ENCODE measurements at places on chromosomes 2 and 18.

DNA sequence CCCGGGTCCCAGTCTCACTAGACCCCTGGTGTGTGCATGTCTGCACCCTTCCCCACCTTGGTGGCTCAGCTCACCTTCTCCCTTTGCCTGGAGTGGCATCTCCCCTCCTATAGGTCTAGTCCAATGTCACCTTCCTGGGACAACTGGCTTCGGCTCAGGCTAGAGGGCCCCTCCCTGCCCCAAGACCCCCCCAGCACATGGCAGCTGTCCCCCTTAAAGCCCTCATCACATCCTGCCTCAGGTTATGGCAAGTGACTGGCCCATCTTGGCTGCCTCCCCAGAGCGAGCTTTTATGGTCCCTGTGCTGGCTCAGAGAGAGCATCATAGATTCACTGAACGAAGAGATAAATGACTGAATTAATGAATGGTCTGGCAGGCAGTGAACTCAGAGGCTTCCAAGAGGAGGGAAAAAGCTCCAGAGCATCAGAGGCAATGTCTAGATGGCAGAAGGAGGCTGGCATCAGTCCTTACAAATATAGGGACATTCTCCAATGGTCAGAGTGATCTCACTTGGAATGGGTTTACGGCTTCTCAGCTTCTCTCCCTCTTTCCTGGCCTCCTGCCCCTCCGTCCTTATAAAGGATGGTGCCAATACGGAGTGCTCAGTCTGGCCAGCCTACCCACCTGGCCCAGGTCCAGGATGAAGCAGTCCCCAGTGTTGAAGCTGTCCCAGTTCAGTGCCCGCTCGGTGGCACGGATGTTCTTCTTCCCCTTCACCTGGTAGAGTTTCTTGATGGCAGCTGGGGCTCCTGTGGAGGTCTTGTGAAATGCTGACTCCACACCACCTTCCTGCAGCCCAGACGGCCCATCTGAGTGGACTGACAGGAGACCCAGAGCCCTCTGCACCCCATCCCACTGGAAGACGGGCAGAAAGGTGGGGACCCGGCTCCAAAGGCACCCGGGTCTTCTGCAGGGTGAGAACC is 9.4 kb downstream of the CAPG start:
- DNase-seq: no peak

GRCh38 chr18:44536619-44537018 is 144.1 kb upstream of the SETBP1 start:
- DNase-seq: no peak

- DNase-seq: no peak
Measured at GRCh38 chr2:78411303-78411702, 614.2 kb upstream of the REG3G start.

GRCh38 chr2:60073201-60073600 is 480.3 kb downstream of the BCL11A start:
- DNase-seq: no peak

- no peak for DNase-seq
Measured at GRCh38 chr2:178999476-178999875, 50.5 kb downstream of the CCDC141 start.

GRCh38 chr2:58571181-58571852 is 330.2 kb upstream of the FANCL start:
- no peak for DNase-seq

DNA sequence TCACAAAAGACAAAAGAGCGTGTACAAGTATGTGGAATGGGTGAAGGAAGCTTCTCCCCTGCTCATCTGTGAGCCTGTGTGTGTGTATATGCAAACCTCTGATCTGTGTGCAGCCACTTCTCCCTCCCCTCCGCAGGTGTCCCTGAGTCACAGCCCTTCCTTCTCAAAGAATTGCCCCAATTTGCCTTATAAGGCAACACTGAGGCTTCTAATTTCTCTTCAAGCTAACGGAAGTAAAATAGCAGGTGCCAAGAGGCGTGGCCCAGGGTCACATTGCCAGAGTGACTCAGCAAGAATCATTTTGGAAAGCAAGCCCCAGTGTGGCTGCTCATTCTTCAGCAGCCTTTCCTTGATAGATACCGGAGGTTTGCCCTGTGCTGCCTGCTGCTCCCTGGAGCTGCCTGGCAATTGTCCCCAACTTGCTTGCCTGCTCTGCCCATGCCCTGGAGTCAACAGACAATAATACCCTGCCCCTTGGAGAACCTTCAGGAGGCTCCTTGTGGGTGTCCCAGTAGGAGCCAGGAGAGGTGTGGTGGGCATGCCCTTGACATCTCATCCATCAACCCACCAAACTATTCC is 37.3 kb upstream of the BMP10 start:
- DNase-seq: peak; percentile 50

- no peak for DNase-seq
Measured at GRCh38 chr2:151052850-151053660, 208.6 kb downstream of the RBM43 start.

DNA sequence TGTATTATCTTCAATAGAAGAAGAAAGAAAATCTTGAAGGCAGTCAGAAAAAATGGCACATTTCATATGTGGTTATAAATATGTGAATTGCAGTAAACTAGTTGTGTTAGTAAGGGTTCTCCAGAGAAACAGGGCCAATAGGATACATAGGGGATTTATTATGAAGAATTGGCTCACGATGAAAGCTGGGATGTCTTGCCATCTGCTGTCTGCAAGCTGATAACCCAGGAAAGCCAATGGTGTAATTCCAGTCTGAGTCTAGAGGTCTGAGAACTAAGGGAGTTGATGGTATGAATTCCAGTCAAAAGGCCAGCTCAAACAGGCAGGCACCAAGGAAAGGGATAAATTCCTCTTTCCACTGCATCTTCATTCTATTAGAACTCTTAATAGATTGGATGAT is 362.4 kb downstream of the KCNJ3 start:
- no peak for DNase-seq

- no peak for DNase-seq
Measured at GRCh38 chr2:134207589-134208209, 46.2 kb upstream of the MGAT5 start.

DNA sequence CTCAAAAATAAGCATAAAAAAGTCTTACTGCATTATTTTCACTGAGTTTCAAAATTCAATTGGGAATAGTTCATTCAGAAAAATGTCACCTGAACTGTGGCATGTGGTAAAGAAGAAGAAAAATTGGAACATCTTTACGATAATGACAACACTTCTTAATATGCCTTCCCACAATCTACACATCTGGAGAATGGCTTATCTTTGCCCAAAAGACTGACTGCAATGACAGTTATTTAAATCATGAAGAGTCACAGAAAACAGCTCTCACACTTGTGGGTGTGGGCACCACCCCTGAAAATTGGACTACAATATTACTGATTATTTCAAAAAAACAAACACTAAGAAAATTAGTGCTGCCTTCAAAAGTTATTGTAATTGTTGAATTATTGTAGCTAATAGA is 152.3 kb downstream of the USP34 start:
- DNase-seq: no peak

DNA sequence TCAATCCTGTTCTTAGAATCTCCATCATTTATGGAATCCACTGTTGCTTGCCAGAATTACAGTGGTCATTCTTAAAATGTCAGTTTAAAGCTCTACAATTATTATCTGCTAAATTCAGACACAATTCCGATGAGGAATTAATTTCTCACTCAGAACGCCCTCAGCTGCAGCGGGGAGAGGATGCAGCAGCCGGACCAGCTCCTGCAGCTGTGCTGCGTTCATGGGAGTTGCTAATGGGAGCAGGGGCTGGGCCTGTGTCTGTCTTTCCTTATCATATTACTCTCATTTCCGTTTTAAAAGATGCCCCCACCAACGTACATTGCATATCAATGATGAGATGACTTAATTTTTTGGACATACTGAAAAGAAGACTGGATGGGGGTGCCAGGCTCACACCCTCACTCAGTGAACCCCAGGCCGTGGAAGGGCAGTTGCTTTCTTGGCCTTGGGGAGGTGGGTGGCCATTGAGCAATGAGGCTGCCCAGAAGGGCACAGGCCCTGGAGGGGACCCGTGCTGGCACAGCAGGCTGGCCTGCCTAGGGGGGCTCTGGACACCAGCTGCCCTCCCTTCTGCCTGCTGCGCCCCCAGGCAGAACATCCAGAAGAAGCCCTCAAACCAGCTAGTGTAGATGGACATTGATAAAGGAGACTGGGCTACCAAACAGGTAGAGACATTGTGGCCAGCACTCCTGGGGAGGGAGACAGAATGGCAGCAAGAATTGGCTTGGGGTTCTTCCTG is 503.6 kb upstream of the MYT1L start:
- DNase-seq: no peak

GRCh38 chr2:10814571-10815331 is 2.2 kb upstream of the PDIA6 start:
- no peak for DNase-seq

DNA sequence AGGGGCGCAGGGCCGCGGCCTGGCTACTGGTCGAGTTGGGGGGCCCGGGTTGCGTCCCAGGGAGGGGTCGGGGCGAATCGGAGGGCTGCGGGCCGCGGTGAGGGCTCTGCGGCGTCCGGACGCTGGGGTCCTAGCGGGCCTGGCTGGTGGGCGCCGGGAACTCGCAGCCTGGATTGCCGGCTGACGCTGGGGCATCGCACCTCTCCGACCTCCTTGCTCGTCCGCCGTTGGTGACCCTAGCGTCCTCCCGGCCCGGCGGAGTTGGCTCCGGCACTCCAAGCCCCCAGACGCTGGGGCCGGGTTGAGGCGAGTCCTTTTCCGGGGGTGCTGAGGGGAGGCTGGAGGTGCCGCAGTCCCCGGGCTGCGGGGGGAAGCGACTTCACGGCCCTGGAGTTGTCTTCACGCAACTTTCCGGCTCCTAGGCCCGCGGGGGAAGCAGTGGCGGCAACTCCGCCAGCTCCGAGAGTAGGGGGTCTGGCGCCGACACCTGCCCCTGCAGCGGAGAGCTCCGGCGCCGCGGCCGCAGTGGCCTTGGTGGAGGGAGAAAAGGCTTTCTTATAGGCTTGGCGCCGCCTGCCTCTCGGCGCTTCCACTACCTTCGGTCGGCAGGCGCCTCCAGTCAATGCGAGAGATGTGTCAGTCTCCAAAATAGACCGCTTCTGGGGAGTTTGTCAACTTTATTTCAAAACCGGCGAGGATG is 70.3 kb downstream of the HAUS1 start:
- no peak for DNase-seq

DNA sequence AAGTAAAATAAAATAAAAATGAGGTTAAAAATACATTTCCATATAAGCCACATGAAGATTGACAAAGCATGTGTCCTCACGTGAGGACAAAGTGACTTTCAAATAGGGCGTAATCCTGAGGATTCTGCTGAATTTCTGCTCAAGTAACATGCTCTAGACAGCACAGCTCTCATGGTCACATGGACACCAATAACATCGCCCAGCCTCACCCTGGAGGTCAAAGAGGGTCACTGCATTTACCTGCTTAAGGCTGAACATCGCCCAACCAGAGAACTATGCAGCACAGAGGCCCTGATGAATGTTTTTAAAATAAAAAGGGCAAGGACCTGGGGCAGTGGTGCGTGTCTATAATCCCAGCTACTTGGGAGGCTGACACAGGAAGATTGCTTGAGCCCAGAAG is 30.2 kb downstream of the TGFBRAP1 start:
- no peak for DNase-seq

DNA sequence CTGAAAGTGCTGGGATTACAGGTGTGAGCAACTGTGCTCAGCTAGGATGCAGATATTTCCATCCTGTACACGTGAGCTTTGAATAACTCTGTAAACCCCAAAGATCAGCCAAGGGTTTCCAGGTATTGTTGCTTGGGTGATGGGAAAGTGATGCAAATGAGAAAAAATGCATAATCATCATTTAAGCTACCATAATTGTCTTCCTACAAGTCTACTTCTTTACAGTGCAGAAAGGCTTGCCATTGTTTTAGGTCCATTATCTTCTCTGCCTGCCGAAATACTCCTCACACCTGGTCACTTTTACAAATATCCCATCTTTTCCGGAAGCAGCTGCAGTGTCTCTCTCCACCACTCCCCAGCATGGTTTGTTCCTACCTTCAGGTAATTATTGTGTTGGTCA is 259.8 kb upstream of the CCDC68 start:
- no peak for DNase-seq

DNA sequence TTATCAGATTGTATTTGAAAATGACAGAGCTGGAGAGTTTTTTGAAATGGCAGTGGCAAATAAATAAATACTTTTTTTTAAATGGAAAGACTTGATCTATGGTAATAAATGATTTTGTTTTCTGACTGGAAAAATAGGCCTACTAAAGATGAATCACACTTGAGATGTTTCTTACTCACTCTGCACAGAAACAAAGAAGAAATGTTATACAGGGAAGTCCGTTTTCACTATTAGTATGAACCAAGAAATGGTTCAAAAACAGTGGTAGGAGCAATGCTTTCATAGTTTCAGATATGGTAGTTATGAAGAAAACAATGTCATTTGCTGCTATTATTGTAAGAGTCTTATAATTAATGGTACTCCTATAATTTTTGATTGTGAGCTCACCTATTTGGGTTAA is 30.9 kb downstream of the CD28 start:
- DNase-seq: no peak

DNA sequence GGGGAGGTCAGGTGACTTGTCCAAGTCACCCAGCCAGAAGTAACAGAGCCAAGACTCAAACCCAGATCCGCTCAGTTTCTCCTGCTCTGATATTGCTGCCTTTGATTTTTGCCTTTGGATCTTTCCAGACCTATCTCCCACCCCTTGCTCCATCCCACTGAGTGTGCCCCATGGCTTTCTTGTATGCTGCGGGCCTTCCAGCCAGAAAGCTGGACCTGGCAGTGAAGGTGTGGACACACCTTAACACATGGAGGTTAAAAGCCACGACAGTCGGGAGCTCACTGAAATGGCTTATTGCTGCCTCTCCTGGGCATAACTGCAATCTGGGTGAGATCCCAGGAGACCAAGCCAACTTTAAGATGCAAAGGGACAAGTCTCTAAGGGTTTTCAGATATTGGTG is 86.7 kb downstream of the LONRF2 start:
- no peak for DNase-seq

GRCh38 chr2:227031379-227031778 is 132.6 kb downstream of the COL4A4 start:
- DNase-seq: no peak

GRCh38 chr2:112204411-112204810 is 50.4 kb downstream of the ZC3H8 start:
- no peak for DNase-seq

- DNase-seq: no peak
Measured at GRCh38 chr2:11387843-11388242, 43.4 kb upstream of the ROCK2 start.

GRCh38 chr2:149579972-149580882 is 7.3 kb downstream of the MMADHC start:
- DNase-seq: no peak

GRCh38 chr2:167017021-167017420 is 128.7 kb downstream of the XIRP2 start:
- DNase-seq: no peak
